ENCODE measurements at places on chromosomes 16 and 17.

DNA sequence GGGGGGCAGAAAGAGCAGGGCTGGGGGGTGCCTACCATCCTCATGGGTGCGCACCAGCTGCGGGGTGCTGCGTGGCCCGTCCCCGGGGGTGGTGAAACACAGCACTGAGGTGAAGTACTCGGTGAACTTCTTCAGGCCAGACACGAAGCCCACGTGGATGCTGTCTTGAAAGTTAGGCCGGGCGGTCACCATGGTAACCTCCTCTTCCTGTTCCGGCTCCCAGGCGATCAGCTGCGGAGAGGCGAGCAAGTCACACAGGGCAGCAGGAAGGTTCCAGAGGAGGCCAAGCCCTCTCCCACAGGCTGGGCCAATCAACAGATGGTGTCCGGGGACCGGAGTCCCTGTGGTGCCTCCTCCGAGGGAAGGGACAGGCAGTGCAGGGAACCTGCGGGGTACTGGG, 90.1 kb upstream of the CDC42EP4 start:
- DNase-seq: no peak

- DNase-seq: no peak
Measured at GRCh38 chr16:26128296-26128695, 436.5 kb downstream of the HS3ST4 start.

GRCh38 chr17:60557805-60558204, 31.8 kb upstream of the APPBP2 start:
- DNase-seq: no peak

DNA sequence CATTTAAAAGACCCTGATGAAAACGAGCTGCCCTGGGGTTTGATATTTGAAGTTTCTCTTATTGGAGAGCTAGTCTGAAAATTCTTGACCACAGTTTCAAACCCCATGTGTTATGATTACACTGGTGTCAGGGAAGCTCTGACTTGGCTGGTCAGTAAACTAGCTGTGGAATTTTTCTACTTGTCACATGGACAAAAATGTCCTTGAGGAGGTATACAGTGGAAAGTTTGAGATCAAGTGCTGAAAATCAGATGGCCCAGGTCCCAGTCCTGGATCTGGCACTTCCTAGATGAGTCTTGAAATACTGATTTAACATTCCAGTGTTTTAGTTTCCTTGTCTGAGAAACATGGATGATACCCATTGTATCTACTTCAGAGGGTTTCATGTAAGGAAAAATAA, 30.7 kb upstream of the SOX9 start:
- DNase-seq: no peak

- no peak for DNase-seq
Measured at GRCh38 chr17:40284085-40284713, 3.5 kb upstream of the CDC6 start.

DNA sequence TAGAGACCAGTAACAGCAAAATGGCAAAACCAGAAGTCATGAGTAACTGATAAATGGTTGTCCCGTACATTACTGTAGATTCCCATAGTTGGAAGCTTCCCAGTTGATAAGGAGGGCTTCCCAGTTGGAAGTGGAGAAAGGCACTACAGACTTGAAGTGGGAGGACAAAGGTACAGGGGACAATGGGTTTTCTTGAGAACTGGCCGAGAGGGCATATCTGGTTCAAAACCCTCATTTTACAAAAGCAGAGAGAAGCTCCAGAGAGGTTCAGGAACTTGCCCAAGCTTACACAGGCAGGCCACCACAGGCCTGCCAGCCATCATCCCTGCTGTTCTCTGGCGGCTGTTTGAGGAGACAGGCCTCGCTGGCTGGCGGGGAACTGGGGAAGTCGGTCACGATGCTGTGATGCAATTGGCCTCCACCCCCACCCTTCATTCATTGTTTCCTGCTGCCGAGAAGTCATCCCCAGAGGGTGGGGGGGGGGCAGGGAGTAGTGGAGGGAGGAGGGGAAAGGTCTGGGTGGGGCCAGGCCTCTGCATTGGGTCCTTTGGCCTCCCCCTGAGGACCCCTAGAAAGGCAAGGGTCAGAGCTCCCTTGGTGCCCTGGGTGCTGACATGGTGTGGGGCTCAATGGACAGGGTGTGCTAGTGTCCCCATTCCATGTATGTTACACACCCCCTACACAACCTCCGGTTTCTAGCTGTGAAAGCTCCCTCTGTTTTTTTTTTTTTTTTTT, 3.0 kb downstream of the UBALD2 start:
- DNase-seq: peak; percentile 75

DNA sequence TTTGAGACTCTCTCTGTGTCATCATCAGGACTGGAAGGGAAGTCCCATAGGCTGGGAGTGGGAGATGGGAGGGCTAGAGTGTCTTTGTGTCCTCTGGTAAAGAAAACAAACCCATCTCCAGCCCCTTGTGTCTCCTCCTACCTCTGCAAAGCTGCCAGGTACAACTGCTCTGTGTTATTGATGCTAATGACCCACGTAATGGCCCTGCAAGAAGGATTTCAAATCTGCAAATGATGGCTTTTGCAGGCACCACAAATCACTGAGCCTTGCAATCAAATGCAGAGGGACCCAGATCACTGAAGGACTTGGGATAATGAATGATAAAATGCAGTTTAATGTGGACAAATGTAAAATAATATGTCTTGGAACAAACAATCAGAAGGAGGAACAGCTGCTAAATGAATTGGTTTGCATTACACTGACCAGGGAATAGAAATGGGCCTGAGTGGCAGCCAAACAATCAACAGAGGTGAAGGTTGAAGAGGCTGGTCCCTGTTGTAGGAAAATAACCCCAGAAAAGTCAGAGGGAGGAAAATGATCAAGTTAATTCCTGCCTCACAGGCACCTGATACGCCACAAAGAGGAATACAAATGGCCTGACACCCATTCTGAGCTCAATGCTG, 425.1 kb downstream of the UTP18 start:
- no peak for DNase-seq

DNA sequence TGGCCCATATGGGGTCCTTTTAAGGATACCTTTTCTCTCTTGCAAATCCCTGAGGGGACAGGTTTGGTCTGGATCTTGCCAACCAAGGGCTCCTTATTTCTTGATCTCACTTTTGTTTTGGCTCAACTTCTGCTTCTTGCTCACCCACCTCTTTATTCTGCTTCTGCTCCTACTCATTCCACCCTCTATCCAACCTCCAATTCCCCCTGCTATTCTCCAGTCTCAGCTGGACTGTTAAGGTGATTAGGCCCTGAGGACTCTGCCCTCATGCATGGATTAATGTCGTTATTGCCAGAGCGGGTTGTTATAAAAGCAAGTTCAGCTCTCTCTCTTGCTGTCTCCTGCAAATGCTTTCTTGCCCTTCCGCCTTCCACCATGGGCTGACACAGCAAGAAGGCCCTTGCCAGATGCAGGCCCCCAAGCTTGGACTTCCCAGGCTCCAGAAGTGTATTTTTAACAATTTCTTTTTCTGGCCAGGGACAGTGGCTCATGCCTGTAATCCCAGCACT, 29.8 kb downstream of the LAT start:
- DNase-seq: no peak
